ENCODE measurements at places on chromosomes 6 and 20.

DNA sequence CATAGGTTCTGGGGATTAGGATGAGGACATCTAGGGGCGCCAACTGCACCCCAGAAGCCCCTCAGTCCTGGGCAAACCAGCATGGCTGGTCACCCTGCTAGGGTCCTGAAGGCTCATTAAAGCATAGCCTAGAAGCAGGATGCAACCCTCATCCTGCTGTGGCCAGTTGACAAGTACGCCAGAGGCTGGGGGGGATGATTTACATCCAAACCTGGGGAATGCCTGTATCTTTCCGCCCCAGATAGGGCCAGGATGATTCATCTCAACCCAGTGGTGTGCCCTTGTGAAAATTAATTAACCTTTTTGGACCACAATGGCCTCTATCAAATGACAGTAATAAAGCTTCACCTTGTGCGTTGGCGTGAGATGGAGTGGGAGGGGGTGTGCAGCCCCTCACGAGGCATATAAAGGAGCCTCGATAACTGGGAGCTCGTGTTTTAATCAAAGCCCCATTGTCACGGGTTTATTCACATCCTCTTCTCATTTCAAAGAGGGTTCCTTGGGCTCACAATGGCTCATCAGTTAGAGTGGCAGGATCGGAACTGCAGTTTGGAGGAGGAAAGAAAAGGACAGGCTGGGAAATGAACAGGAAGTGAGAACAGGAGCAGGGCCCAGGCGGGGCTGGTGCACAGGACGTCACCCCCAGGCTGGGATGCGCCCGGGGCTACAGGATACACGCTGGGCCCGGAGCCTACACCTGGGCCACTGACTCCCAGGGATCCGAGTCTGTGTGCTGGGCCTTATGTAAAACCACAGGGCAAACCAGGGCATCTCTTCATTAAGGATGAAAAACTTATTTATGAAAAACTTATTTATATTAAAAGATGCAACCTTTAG, 121.8 kb upstream of the PHACTR3 start:
- DNase-seq: no peak

DNA sequence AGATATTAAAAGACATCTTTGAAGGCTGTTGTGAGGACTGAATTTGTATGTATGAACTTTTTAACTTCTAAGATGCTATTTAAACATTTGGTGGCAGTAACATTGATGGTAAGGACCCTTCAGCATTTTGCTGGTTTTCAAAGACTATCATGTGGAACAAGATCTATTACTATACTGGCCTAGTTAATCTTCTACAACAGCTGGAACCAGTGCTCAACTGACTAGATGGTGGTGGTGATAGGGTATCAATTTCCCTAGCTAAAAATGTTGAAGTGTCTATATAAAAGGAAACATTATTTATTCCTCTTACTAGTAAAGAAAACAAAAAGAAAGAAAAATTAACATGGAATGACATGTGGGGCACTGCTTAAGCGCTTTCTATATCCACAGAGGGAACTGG, 195.7 kb downstream of the TASP1 start:
- no peak for DNase-seq

- DNase-seq: no peak
Measured at GRCh38 chr6:124073021-124073420, 269.4 kb downstream of the NKAIN2 start.

GRCh38 chr20:11965602-11966001, 47.9 kb downstream of the BTBD3 start:
- DNase-seq: no peak

- no peak for DNase-seq
Measured at GRCh38 chr6:117384659-117385058, 41.1 kb downstream of the ROS1 start.

- DNase-seq: no peak
Measured at GRCh38 chr6:165686596-165687365, 23.7 kb upstream of the PDE10A start.

GRCh38 chr6:94254689-94255088, 835.3 kb upstream of the EPHA7 start:
- DNase-seq: no peak

DNA sequence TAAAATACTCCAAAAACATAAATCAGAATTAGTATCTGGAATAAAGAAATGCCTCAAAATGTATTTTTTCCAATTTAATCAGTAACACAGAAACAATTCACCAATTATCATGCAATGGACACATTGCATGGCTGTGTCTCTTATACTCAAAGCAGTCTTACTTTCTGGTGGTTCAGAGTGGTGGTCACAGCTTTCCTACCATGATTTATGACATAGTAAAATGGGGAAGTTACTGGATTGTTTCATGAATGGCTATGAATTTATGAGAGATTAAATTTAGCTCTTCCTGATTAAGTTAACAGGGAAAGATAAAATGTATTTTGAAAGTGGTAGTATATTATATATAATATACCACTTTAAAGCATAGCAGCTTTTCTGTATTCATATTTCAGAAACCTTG, 331.5 kb upstream of the MAP3K7 start:
- no peak for DNase-seq

DNA sequence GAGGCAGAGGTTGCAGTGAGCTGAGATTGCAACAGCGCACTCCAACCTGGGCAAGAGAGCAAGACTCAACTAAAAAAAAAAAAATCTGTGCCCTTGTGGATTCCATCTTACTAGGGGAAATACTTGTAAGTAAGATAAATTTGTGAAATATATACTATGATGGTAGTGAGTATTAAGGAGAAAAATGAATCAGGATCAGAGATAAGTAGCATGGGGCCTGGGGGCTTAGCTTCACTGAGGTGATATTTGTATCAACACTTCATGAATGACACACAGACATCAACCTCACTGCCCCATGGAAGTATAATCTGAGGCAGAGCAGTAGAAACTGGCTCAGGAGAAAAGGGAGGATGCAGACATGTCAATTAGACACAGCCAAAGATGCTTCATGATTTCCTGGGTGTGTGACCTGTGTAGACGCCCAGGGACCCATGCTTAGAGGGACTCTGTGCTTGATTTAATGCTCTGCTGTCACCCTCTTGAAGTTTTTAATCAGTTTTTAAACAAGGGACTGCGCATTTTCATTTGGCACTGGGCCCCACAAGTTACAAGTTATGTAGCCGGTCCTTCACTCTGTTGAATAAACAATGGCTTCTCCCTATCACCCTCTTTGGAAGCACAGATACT, 41.9 kb downstream of the PCNA start:
- DNase-seq: peak; percentile 25

DNA sequence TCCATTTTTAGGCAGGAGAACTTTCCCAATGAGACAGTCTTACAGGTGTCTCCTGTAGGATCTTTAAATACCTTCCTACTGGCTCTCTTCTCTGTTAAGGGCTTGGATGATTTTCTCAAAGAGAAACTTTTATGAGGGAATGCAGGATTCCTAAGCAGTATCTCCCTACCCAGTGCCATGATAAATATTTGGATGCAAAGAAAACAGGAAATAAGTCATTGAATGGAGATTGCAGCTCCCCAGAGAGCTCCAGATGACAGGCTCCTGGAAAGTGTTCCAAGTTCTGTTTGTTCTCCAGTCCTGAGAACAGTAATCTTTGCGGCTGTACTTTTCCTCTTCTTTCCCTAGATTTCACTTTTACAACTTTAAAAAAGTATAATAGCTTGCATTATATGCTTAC, 2.4 kb upstream of the SCGN start:
- DNase-seq: no peak

DNA sequence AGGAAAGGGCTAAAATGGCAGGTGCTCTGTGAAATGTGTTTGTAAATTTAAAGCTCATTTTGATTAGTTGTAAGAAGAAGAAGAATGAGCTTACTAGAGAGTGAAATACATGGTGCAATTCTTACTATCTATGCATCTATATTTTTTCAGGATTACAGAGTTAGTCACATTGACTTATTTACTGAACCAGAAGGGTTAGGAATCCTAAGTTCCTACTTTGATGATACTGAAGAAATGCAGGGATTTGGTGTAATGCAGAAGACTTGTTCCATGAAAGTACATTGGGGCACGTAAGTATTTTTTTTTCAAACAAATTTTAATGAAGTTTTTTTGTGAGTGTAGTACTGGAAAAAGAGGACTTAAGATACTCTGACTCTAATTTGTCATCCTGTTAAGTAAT, 99.3 kb downstream of the RTN4IP1 start:
- no peak for DNase-seq
